ENCODE measurements at places on chromosomes 1 and 21.

- DNase-seq: no peak
These were observed at the start of gene TEX50 for GRCh38 chr1:173635116-173635515. TSS of gene TEX50 (plus strand) at chr1:173635338. CDS start at chr1:173635522, 184 bp downstream.

- no peak for DNase-seq
These were observed 284.5 kb upstream of the PLXNA2 start for GRCh38 chr1:208528578-208529240.

DNA sequence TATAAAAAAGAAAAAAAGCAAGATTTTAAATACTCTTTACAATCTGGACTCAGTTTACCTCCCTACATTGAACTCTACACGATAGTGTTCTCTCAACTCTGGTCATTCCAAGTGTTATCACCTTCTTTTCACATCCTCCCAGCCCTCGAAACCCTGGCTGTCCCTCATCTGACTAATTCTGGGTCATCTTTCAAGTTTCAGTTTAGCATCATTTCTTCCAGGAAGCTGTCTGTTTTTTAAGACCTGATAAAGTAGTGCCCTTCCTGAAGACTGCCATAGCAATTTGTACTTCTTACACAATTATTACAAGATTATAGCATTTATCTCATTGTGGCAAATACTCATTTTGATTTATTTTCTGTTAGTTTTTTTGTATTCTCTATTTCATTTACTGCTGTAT lies 1.2 kb downstream of the ALG14 start:
- DNase-seq: no peak

DNA sequence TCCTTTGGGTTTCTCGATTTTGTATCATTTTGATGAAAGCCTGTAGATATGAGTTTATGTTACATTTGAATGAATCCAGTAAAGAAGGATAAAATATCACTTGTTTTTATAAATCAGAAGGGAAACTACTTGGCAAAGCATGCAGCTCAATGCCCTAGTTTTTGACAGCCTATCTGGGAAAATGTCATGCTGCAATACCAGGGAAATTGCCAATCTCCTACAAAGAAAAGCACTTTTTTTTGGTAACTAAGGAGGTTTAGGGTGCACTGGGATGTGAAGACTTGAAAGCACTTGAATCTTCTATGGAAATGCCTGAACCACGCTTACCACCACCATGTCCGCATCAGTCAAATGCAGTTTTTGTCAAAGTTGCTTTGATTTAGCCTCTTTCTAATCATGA lies 446.9 kb upstream of the LRRC7 start:
- DNase-seq: no peak

GRCh38 chr1:109819906-109820305 lies 56.2 kb upstream of the EPS8L3 start:
- no peak for DNase-seq

DNA sequence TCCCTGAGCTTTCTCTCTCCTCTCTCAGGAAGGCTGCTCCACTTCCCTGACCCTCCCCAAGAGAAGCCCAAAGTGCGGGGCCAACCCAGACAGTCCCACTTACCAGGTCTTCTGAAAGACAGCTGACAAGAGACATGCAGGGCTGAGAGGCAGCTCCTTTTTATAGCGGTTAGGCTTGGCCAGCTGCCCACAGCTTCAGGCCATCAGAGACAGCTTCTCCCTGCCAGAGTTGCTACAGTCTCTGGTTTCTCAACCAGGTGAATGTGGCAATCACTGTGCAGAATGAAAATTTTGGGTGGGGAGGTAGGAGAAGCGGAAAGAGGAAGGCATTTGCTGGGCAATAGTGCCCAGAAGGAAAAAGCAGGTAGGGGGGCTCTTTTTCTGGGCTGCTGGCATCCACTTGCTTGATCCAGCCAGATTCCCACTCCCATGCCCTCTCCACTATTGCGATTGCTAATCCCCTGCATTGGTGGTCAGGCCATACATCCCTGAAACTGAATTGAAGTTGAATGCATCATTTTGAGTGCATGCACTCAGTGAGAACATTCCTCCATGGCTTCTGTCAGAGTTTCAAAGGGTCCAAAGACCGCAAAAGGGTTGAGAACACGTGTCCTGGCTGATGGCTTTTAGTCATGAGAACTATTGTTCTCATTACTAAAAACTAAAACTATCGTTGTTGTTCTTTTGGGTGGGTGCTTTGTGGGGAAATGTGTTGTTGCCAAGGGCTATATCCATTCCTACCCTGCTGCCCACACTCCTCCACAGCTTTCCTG lies at the start of gene S100A8:
Gene S100A8, minus strand, starts transcription at position 136 of the 773 bp plus-strand sequence. CDS start 538 bp downstream, outside the sequence.
- DNase-seq: no peak

- DNase-seq: no peak
These were observed 471.1 kb upstream of the B3GALT2 start for GRCh38 chr1:193657552-193657951.

DNA sequence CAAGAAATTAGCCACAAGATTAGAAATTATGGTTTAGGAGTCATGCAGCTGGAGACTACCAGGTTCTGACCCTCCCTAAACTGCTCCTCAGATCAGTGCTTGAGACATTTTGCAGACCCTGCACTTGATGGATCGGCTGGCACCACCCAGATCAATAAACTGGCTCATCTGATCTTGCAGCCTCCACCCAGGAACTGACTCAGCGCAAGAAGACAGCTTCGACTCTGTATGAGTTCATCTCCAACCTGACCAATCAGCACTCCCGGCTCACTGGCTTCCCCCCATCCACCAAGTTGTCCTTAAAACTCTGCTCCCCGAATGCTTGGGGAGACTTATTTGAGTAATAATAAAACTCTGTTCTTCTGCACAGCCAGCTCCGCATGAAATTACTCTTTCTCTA lies 40.0 kb downstream of the L1TD1 start:
- no peak for DNase-seq
